ENCODE measurements at places on chromosomes 6 and 20. TPM values are rescaled to one million over a fixed set of nuclear protein-coding genes. Genes with fewer than 3 reads are reported as not detected.
A peak's percentile ranks its signal among the peaks of the same experiment; 100 is the strongest.

- H3K27me3 ChIP-seq: no peaks in the 10 kb centered on the region
- DNase-seq: no peak
- peak overlapping the region; percentile 32 for H3K27ac ChIP-seq
- H3K4me3 ChIP-seq: no peak overlapping the region
Observed at GRCh38 chr6:71481801-71482200, 193.2 kb downstream of the OGFRL1 start.

DNA sequence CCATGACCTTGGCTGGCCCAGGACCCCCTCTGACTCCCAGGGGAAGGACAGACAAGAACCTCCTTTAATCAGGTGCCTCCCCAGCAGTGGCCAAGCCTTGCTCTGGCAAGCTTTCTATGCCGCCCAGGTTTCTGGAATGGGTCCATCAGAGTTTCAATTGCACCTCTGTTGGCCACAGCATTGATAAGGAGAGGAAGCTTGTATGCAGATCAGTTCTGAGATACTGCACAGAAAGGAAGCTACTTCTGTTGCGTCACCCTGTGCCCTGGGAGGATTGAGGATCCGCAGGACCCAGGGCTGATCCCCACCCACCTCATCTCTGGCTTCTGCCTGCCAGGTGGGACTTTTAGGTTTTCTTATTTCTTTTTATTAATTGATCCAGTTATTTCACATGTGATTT is 167.2 kb downstream of the TFAP2C start:
- no peak overlapping the region for H3K4me3 ChIP-seq
- no peaks in the 10 kb centered on the region for H3K27me3 ChIP-seq
- H3K4me1 ChIP-seq: no peaks in the 10 kb centered on the region
- H3K27ac ChIP-seq: no peak overlapping the region
- no peak for DNase-seq
- H3K36me3 ChIP-seq: no peaks in the 10 kb centered on the region

GRCh38 chr6:23410439-23410838 is 715.6 kb upstream of the NRSN1 start:
- H3K36me3 ChIP-seq: no peaks in the 10 kb centered on the region
- no peaks in the 10 kb centered on the region for H3K27me3 ChIP-seq
- H3K4me3 ChIP-seq: no peak overlapping the region
- DNase-seq: no peak
- no peak overlapping the region for H3K27ac ChIP-seq

DNA sequence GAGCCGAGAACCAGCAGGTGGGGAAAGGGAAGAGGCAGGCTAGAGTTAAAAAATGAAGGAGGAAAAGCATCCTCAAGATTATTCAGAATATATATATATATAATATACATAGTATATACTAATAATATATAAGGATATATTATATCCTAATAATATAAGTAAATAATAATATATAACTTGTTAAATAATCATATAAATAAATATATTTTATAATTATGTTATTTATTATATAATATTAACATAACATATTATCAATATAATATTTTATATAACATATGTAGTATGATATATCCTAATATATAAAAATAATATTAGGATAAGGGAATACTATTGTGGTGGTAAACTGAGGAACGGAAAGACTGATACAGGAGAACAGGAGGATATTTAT is 171.8 kb downstream of the TRIM27 start:
- DNase-seq: no peak
- H3K4me1 ChIP-seq: no peaks in the 10 kb centered on the region
- no peak overlapping the region for H3K27ac ChIP-seq
- peaks cover 82% of the 10 kb centered on the region for H3K27me3 ChIP-seq
- H3K4me3 ChIP-seq: no peak overlapping the region
- H3K36me3 ChIP-seq: no peaks in the 10 kb centered on the region

Gene OR2H1
- total RNA-seq: not detected

Gene JPH2
- total RNA-seq: 4.6 TPM

Gene ZBTB9
- 9.5 TPM for total RNA-seq
